ENCODE measurements at places on chromosomes 1 and 21. TPM values are rescaled to one million over a fixed set of nuclear protein-coding genes. Genes with fewer than 3 reads are reported as not detected.
A peak's percentile ranks its signal among the peaks of the same experiment; 100 is the strongest.

- no peak for DNase-seq
These were observed 11.9 kb upstream of the PIGR start for GRCh38 chr1:206958144-206958543.

Gene BTBD19
- total RNA-seq: 5.0 TPM

GRCh38 chr1:201673093-201673492 is 134.2 kb downstream of the NAV1 start:
- peak; percentile 69 for DNase-seq

Gene WNT3A
- total RNA-seq: 1.6 TPM
